ENCODE measurements at places on chromosomes 4 and X. TPM values are rescaled to one million over a fixed set of nuclear protein-coding genes. Genes with fewer than 3 reads are reported as not detected.

Gene CTAG1A
- total RNA-seq = not detected

GRCh38 chr4:182142176-182143085 is 100.8 kb upstream of the TENM3 start:
- H3K4me3 ChIP-seq = peak overlapping the region; percentile 73
- H3K36me3 ChIP-seq = no peaks in the 10 kb centered on the region
- no peaks in the 10 kb centered on the region for H3K4me1 ChIP-seq
- DNase-seq = no peak
- no peak overlapping the region for H3K27ac ChIP-seq

- H3K4me3 ChIP-seq = no peak overlapping the region
- DNase-seq = no peak
- H3K4me1 ChIP-seq = no peaks in the 10 kb centered on the region
- no peaks in the 10 kb centered on the region for H3K36me3 ChIP-seq
These were observed 33.1 kb downstream of the ENPEP start for GRCh38 chr4:110508827-110509710.

GRCh38 chrX:12946406-12946805 is 28.5 kb upstream of the TMSB4X start:
- H3K27me3 ChIP-seq = no peaks in the 10 kb centered on the region
- H3K27ac ChIP-seq = no peak overlapping the region
- DNase-seq = no peak
- H3K4me1 ChIP-seq = no peaks in the 10 kb centered on the region
- H3K4me3 ChIP-seq = no peak overlapping the region
